ENCODE measurements at places on chromosomes 2 and 18.
A peak's percentile ranks its signal among the peaks of the same experiment; 100 is the strongest.

DNA sequence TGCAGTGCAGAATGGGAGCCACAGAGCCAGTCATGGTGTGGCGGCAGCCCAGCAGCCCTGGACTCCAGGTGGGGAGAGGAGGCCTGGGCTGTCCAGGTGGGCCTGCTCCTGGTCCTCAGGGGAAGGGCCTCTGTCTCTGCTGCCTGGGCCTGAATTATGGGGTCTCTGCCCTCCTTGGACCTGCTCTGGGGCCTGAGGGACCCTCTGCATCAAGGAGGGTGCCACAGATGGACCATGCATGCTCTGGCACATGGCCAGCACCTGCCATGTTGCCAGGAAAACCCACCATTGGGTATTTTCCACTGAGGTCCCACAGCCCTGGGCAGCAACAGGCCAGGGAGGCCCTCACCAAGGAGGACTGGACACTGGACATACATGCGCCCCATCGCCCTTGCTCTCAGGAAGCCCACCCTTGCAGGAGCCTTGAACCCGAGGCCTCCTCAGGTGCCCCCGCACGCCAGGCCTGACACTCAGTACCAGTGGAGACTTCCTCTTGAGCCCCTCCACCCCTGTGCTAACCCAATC lies 107.1 kb downstream of the NDUFA10 start:
- DNase-seq, result no peak

GRCh38 chr18:73793386-73793785 lies 354.2 kb downstream of the FBXO15 start:
- no peak for DNase-seq

- DNase-seq, result no peak
These were observed 11.0 kb downstream of the MAP3K20 start for GRCh38 chr2:173086518-173087213.

GRCh38 chr2:19843992-19844515 lies 57.7 kb downstream of the TTC32 start:
- DNase-seq, result no peak

DNA sequence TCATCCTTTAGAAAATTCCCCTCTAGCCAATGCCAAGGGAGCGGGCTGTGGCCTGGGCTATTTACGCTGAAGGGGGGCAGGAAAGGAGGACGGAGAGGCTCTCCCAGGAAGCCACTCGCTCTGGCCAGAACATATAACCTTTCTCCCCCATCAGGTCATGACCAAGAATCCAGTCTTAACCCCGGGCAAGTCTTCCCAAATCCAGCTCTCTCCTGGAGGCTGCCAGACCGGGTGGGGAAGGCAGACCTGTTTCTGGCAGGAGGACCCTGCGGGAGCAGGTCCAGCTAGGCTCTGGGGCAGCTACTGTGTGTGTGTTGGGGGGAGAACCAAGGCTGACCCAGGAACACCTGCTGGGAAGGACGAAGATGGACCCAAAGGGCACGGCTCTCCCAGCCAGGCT lies 13.4 kb upstream of the SEMA4C start:
- no peak for DNase-seq

GRCh38 chr2:72572501-72572900 lies 253.3 kb downstream of the EXOC6B start:
- no peak for DNase-seq

DNA sequence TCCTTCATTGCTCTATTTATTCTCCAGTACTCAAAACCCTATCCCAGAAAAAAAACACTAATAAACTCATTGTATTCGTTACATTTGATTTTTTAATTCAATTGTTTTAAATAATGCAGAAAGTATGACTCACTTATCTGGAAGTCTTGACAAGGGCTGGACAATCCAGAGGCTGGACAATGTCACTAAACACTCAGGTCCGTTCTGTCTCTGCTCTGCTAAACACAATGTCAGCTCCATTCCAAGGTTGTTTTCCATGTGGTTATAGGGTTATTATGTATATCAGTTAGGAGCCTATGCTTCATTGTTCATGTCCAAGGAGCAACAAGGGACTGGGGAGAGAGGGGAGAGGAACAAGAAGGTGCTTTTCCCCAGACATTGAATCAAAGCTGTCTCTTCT lies 125.5 kb downstream of the IRS1 start:
- DNase-seq, result no peak

- no peak for DNase-seq
These were observed 606.9 kb upstream of the NRXN1 start for GRCh38 chr2:51638811-51639210.

DNA sequence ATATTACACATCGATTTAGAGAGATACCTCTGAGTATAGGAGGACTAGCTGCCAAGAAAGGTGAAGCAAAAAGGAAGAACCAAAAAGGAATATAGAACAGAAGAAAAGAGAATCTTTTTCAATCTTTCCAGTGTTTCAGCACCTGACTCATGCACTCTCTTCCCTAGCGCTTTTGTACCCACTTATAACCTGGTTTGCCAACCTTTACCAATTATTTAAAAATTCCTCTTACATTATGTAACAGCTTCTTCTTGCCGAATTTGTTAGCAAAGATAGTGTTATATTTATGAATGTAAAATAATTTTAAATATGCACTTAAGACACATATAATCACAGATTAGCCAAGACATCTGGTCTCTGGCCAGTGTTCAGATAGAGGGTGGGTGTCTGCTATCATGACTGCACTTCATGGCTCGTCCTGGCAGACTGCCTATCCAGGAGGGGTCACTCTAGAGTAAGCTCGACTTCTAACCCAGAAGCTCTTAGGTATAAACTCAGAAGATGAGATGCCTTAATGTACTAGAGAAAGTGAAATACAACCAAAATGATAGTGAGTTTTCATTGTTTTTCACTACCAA lies 122.9 kb downstream of the ATAD2B start:
- DNase-seq, result no peak

DNA sequence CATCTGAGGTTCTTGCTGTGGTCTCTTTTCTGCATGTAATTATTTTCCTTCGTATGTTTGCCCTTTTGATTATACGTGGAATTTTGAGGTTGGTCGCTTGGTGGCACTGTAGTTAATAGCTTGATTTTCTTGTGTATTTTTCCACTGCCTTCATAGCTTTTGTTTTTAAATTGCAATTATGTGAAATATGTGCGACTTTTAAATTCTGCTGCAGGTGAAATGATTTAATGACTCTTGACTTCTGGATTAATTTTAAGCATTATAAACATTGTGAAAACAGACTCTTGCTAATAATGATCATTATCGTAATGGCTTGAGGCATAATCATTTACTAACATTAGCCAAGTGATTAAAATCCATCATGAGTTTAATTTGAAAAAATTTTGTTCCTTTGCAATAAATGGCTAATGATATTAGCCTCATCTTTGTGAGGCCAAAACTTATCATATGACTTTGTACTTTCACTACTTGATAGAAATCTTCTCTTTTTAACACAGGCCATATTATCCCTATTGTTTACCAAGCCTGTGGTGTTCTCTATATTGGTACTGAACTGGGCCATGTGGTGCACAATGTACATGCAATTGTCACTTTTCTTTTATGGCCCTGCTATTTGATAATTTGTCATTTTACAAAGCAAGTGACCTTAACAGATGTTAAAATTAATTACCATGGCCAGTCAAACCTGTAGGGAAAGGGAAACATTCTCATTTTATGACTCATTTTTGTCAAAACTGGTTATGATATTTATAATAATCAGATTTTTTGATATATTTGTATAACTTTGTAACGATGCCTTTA lies 62.8 kb upstream of the NEUROD1 start:
- DNase-seq, result no peak

GRCh38 chr2:240635998-240636547 lies 10.8 kb downstream of the GPR35 start:
- no peak for DNase-seq

DNA sequence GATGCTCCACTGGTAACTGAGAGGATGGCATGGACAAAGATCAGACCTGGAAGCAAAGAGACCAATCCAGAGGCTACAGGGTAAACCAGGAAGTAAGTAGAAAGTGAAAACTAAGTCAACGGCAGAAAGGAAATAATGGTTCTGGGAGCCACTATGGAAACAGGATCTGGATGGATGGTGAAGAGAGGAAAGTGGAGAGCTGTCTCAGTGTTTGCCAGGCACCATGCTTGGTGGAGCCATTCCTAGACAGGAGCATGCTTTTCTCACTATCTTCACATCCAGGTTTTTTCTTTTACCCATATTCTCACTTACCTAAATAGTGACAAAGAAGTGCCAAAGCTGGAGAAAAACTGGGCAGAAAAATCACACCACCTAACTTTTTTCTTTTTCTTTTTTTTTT lies 22.2 kb downstream of the ZNF521 start:
- no peak for DNase-seq

- DNase-seq, result no peak
These were observed 389.3 kb downstream of the IRS1 start for GRCh38 chr2:226410247-226410835.

GRCh38 chr2:76930056-76930744 lies 592.0 kb downstream of the LRRTM4 start:
- DNase-seq, result no peak

DNA sequence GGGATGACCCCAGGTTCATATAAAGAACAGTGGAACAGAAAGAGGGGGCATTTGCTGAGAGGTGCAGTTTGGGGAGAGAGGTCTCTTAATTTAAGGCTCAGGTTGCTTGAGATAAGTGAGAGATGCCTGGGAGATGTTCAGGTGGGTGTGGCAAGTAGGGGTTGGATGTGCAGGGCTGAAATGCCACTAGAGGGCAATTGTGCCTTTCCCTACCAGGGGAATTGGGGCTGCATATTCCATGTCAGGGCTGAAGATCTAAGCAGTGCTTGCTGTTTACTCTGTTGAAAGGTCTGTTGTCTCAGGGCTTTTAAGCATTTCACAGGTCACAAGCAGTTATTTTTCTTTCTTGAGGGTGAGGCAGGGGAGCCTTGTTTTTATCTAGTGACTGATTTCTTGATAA lies 7.8 kb downstream of the CCDC85A start:
- no peak for DNase-seq

- DNase-seq, result no peak
These were observed 28.9 kb downstream of the PRKRA start for GRCh38 chr2:178422097-178422496.

- DNase-seq, result peak; percentile 44
These were observed 120.4 kb downstream of the RNF144A start for GRCh38 chr2:7037340-7038333.

DNA sequence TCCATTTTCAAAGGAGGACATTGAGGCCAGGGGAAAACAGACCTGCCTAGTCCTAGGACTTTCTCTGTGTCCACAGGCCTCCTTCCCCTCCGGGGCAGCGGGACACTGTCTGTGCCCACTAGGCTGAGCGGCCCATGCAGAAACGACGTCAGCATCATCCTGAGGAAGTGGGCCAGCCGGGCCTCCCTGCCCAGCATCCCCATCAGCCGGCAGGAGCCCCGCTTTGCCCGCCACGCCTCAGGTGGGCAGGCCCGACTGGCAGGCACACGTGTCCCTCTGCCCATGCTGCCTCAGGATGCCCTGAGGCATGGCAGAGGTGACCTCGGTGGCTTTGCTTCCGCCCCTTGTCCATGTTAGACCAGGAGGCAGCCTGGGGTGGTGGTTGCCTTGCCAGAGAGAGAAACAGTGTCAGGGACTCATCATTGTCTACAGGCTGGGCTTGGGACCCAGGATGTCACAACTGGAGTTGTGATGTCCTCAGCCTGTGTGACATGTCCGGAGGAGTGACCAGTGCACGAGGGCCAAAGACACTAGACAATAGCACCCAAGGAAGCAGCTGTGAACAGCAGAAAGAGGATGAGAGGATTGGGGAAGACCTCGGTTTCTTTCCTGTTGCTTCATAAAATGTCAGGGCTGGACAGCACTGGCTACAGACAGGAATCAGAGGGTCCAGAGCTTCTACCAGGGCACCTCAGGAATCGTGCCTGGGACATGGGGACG lies 36.8 kb downstream of the TOGARAM2 start:
- no peak for DNase-seq

- DNase-seq, result no peak
These were observed 49.3 kb upstream of the RAB6D start for GRCh38 chr2:131413148-131413747.

DNA sequence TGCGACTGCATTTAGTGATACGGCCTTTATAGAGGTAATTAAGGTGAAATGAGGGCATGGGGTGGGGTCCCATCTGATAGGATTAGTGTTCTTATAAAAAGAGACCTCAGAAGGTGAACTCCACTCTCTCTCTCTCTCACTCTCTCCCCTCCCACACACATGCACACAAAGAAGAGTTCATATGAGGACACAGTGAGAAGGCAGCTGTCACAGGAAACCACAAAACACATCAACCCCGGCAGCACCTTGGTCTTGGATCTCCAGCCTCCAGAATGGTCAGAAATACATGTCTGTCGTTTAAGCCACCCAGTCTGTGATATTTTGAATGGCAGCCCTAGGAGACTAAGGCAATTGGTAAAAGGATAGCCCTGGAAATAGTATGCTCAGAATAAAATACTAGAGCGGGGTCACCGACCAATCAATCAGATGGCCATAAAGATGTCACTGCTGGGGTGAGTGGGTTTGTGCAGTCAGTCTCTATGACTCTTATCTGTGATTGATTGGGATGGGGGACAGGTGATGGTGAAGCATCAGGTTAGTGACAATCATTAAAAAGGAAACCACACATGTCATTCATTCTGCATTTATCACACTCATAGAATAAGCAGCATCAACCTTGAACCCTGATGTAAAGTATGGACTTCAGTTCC lies 118.9 kb upstream of the POU3F3 start:
- DNase-seq, result no peak

DNA sequence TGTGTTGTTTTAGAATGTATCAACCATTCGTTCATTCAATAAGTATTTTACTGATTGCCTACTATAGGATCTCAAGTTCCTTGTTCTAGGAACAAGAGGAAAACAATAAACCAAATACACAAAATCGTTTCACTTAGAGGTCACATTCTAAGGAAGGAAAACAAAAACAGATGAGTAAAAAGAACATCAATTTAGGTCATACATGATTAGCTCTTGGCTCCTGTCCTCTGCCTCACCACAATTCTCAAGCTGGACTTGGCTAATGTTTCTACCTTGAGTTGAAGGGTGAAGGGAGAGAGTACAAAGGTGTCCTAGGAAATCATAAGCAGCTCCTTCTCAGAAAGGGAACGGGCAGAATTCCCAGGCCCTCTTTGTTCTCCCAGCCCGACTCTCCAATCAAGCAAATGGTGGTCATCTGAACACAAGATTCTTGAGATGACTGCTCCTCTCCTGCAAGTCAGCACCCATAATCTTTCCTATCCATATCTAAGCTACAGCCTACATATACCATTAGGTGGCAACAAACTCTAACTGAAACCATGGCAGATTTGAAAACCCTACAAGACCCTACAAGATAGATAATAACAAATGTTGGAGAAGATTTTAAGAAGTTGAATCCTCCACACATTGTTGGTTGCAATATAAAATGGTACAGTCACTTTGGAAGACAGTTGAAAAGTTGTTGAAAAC lies 76.0 kb downstream of the CBLN2 start:
- no peak for DNase-seq

DNA sequence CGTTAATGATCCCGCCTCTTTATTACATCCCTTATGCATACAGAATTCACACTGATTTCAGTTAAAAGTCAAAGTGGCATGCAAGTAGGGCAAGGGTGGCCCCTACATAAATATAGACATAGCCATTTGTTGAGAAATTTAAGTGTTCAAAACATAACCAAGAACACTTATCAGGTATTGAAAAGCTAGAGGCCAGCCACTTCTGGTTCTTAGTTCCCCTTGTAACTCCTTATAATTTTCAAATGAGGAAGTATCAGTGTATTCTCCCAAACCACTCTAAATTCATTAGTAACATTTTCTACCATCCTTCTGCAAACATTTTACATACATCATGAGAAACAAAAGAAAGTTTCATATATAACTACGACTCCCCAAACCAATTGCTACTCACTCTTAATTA lies 5.8 kb upstream of the ARL5A start:
- no peak for DNase-seq
